Hematopoietic multipotent progenitor cell treated with erythropoietin and hydrocortisone succinate and interleukin-3 and kit ligand, for 8 days (in vitro differentiated cells): ENCODE measurements at places on chromosomes 1 and 21.

GRCh38 chr1:44602634-44603628 is 71.3 kb downstream of the TMEM53 start:
- DNase-seq = no peak

GRCh38 chr1:201500670-201501120 is 6.2 kb downstream of the CSRP1 start:
- DNase-seq = no peak

- DNase-seq = no peak
Observed at GRCh38 chr1:246748867-246749266, 24.7 kb downstream of the SCCPDH start.

- DNase-seq = no peak
Observed at GRCh38 chr1:42484382-42484781, 21.3 kb downstream of the CCDC30 start.

- peak; percentile 78 for DNase-seq
Observed at GRCh38 chr1:53579221-53580008, 120.2 kb downstream of the DMRTB1 start.

- no peak for DNase-seq
Observed at GRCh38 chr1:32474954-32475353, 10.1 kb downstream of the ZBTB8B start.

DNA sequence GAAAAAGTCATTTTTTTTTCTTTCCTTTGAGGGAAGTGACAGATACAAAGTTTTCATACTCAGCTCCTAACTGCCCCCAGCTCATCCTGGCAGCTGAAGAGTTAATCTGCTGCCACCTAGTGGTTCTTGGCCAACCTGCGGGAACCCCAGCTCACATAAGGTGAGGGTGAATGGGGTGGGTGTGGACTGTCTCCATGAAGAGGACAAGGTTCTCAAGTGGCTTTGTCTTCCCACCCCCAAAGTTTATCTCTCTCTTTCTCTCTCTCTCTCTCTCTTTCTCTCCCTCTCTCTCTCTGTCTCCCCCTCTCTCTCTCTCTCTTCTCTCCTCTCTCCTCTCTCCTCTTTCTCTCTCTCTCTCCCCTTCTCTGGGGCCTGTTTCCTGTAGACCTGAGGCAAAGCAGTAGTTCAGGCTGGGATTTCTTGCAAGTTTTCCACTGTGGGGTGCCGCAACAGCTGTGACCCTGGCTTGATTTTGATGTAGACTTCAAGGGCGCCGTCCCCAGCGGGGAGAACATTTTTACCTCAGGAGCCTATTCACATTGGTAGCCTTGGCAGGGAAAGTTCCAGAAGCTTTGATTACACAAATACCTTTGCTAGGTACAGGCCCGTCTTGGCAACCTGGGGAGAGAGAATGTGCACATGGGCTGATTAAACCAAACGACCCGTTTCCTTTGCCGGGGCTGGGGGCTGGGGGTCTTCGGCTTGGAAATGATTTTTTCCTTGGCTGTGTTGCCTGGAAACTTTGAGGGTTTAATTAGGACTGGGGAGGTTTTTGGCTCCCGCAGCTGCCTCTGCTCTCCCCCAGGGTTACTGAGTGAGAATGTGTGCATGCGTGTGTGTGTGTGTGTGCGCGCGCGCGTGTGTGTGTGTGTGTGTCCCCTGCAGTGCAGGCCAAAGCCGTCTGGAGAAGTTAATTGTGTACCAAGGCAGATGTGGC is 135.9 kb downstream of the TM2D1 start:
- DNase-seq = peak; percentile 79

GRCh38 chr21:45020629-45021427 is 53.6 kb upstream of the ADARB1 start:
- no peak for DNase-seq

GRCh38 chr21:44750675-44751025 is 39.3 kb upstream of the TSPEAR start:
- DNase-seq = no peak

DNA sequence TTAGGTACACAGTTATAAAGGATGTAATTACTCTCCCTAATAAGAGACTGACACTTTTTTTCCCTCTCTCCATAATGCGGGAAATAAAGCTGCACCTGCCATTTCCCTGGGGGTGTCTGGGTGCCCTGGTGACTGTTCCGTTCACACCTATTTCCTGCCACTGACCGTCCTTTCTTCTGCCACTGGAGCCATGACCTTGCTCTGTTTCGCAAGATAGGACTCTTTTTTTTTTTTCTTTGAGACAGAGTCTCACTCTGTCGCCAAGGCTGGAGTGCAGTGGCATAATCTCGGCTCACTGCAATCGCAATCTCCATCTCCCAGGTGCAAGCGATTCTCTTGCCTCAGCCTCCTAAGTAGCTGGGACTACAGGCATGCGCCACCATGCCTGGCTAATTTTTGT is 66.1 kb upstream of the SERBP1 start:
- no peak for DNase-seq

- DNase-seq = no peak
Observed at GRCh38 chr21:38936240-38936639, 130.5 kb downstream of the ETS2 start.

DNA sequence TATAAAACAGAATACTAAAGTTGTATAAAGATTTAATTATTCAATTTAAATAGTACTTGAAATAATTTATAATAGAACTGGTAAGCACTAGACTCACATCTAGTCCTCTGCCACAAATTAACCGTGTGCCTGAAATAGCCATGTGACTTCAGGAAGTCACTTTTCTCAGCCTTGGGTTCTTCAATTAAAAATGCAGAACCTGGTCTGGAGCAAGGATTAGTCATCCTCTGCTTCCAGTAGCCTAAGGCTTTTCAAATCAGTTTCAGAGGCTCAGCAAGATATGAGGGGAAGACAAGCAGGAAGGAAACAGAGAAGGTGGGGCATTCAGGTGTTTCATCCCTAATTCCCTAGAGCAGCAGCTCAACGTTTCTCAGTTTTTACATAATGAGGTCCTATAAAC is 23.0 kb downstream of the DPH5 start:
- no peak for DNase-seq

DNA sequence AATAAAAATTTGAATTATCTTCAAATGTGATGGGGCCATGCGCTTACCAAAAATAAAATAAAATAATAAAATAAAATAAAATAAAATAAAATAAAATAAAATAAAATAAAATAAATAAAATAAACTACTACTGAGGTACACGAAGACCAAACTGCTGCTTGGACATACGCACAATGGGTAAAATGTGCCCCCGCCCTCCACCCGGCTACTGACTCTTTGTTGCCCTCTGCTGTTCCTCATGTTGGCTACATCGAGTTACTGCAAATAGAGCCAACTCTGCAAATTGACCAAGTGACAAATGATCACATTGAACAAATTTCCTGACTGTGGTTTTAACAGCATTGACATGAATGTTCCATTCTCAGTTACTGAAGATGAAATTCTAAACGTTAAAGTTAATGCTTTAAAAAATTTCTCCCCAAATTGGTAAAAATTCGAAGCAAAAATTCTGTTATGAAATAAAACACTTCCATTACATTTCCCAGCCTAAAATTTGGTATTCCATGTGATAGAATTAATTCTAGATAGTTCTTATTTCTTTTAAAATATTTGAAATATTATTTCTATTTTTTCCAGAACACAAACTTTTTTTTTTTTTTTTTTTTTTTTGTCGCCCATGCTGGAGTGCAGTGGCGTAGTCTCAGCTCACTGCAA is 18.8 kb upstream of the MAP1LC3C start:
- DNase-seq = peak; percentile 52

DNA sequence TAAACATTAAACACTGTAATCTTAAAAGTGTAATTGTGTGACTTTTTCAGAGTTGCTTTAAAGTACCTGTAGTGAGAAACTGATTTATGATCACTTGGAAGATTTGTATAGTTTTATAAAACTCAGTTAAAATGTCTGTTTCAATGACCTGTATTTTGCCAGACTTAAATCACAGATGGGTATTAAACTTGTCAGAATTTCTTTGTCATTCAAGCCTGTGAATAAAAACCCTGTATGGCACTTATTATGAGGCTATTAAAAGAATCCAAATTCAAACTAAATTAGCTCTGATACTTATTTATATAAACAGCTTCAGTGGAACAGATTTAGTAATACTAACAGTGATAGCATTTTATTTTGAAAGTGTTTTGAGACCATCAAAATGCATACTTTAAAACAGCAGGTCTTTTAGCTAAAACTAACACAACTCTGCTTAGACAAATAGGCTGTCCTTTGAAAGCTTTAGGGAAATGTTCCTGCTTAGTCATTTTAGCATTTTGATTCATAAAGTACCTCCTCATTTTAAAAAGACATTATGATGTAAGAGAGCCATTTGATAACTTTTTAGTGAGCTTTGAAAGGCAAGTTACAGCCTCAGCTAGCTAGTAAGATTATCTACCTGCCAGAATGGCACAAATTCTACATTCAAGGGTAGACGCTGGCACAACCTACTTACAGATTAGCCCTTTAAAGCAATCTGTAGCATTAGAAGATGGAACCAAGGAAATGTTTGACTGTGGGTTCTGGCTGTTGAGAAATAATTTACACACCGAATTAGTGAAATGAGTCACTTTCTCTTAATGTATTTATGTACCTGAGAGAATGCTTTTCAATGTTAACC is 9.4 kb downstream of the SOD1 start:
- DNase-seq = no peak

GRCh38 chr1:117026361-117026760 is 24.8 kb downstream of the CD101 start:
- DNase-seq = no peak

- no peak for DNase-seq
Observed at GRCh38 chr1:3469849-3470649, 15.6 kb downstream of the ARHGEF16 start.

DNA sequence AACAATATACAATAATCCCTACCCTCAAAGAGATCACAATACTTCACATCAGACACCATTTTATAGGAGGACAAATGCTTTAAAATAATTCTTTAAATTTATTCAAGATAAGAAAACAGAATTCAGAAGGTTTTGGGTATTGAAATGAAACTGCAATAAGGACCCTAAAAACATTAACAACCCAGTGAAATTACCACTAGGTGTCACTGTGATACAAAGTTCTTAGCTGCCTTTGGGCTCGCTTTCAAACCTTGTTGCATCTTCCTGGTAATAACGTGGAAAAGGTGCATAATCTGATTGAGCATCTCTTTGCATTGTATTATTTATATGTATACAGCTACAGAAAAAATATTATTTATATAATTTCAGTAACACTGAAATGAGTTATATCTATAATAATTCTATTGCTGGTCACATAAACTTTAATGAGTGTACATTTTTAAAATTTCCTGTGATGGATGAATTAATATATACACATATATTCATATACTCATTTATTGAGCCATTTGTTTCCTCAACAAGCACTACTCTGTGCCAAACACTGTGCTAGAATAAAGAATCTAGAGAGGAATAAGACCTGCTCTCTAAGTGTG is 185.2 kb downstream of the FAF1 start:
- peak; percentile 77 for DNase-seq

DNA sequence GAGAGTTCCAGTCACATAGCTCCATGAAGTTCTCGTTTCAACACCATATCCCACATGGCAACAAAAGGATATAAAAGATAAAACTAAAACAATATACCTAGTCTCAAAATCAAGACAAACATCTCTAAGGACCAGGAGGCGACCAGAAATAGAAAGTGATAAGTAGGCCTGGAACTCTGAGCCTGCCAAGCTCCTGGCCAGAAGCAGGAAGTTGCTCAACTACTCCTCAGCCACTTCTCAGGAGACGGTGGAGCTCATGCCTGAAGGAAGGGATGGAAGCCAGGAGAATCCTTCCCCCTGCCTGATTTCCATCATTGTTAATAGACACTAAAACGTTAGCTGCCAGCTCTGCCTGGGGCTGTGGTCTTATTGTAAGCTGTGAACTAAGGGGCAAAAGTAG is 94.7 kb downstream of the DISP1 start:
- no peak for DNase-seq

DNA sequence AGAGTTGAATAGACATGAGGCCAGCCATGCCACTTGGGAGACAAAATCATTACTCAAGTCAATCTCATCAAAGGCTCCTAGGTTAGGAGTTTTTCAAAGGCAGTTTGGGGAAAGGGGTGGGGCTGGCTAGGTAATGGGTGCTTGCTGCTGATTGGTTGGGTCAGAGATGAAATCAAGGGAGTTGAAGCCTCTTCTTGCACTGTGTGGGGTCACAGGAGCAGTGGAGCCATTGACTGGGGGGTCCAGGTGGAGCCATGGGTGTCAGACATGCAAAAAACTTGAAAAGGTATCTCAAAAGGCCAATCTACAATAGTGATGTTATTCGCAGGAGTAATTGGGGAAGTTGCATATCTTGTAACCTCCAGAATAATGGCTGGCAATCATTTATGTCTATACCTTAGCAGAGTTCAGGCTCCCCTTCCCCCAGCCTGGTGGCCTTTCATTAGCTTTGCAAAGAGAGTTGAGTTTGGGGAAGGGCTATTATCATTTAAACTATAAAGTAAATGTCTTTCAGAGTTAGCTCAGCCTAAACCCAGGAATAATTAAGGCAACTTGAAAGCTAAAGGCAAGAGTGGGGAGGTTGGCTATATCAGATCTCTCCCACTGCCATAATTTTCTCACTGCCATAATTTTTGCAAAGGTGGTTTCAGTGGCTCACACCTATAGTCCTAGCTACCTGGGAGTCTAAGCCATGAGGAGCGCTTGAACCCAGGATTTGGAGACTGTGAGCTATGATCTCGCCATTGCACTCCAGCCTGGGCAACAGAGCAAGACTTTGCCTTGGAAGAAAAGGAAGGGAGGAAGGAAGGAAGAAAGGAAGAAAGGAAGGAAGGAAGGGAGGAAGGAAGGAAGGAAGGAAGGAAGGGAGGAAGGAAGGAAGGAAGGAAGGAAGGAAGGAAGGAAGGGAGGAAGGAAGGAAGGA is 7.8 kb upstream of the PINK1 start:
- DNase-seq = no peak

DNA sequence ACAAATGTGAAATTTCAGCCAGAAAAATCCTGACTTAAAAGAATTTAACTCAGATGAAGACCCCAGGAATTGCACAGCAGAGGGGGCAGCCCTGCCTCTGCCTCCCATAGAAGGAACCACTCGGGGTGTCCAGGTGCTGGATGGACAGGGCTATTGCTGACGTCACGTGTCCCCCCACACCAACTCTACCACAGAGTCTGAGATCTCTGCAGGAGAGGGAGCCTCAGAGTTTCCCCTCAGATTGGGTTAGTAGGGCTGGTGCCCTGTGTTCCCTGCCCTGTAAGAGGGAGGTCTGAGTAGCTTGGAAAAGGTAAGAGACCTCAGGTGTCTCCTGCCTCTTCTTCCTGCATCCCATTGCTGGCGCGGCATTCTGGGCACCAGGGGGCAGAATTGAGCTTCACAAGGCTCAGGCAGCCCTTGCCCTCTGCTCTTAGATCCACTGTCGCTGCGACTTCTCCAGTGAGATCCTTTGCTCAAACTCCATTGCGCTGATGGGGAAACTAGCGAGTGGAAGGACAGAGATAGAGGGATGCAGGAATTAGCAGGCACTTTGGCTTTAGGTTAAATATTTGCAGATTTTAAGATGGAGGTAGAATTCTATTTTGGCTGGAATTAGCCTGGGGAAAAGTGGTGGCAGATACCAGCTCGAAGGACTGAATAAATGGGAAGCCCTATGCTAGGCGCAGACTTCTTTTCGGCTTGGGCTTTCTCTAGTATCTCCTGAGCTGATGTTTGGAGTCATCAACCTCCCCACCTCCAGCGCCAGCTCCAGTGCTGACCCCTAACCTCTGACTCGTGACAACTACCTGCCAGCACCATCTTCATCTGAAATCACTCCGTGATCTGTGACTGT is 42.8 kb upstream of the DMBX1 start:
- DNase-seq = peak; percentile 79
